Central memory CD8-positive, alpha-beta T cell (primary cell): ENCODE measurements at places on chromosomes 12 and 14.

DNA sequence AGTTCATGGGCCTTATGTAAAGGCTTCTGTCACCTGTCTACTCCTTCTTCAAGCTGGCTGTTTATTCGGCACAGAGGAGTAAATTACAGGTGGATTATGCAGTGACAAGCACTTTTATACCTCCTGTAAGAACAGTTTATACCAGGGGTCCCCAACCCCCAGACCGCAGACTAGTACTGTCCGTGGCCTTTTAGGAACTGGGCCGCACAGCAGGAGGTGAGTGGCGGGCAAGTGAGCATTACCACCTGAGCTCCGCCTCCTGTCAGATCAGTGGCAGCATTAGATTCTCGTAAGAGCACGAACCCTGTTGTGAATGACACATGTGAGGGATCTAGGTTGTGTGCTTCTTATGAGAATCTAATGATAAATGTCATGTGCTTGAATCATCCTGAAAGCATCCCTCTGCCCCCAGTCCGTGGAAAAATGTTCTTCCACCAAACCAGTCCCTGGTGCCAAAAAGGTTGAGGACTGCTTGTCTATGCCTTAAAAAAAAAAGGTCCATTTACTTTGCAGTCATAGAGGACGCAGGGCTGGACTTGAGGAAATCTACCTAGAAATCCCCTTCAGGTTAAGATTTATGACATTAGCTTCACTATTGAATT is 78.8 kb downstream of the ETV6 start:
- DNase-seq, result no peak

DNA sequence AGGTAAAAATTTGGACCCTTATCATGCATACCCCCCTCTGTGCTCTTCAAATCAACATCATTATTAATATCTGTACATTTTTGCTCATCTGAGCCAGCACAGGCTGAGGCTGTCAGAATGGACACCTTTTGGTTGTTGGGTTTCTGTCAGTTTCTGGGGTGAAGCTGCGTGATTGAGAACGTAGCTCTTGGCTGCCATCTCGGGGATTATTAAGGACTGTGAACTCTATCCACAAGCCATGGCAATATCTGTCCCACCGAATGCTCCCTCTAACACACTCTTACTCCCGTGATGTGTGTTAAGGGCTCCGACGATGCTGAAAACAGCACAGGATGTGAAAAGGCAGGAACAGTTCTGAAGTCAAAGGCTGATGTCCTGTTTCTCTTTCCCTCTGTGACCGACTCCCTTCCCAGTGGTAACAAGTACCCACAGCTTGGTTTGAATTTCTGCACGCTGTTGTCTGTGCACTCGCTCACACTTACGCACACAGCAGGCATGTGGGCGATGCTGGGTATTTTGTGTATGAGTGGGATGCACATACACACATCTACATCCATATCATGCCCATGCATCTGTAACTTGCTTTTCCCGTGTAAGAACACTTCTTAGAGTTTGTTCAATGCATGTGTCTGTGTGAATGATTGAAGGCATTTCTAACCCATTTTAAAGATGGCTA is 405.6 kb downstream of the TMEM121 start:
- peak; percentile 3 for DNase-seq

DNA sequence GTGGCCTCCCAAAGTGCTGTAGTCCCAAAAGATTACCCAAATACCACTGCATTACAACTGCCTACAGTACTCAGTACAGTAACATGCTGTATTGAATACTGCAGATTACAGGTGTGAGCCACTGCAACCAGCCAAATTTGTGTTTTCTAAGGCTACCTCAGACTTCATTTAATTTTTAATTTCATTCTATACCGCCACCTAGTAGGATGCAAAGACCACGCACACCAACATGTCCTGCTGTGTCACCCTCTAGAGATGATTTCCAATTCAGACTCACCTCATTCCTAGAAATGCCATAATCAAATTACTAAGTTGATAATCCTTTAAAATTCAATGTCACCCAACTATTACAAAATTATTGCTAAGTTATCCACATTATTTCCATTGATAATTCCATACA is 15.1 kb downstream of the DICER1 start:
- DNase-seq, result no peak

DNA sequence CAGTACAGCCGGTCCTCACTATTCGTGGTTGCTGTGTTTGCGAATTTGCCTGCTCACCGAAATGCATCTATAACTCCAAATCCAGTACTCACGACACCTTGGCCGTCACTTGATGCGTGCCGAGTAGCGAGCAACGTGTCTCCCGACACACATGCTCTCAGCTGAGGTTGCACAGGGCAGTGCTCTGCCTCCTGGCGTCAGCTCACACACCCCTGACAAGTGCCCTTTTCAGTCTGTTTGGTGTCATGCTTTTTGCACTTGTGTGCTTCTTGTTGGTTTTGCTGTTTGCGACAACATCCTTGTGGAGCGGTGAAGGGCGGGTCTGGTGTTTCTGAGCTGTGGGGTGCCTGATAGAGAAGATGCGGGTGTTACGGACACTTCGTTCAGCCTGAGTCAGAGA is 110.4 kb upstream of the RFLNA start:
- no peak for DNase-seq

- DNase-seq, result no peak
Observed at GRCh38 chr14:92288994-92289660, 33.8 kb upstream of the SLC24A4 start.

GRCh38 chr14:87343652-87344051 is 649.3 kb downstream of the GALC start:
- no peak for DNase-seq

DNA sequence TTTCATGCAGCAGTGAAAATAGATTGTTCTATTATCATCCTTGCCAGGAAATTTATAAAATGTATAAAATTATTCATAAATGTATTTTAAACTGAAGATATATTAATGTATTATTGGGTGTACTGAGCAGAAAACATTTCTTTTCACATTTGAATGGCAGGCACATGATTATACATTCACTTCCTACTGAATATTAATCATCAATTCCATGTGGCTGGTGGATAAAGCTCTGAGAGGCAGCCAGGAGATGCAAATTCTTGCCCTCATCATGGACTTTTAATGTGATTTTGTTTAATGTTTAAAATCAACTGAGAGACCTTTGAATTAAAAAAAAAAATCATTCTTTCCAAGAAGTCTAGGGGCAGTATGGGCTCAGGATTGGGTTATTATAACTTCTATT is 40.8 kb downstream of the ANO6 start:
- no peak for DNase-seq

DNA sequence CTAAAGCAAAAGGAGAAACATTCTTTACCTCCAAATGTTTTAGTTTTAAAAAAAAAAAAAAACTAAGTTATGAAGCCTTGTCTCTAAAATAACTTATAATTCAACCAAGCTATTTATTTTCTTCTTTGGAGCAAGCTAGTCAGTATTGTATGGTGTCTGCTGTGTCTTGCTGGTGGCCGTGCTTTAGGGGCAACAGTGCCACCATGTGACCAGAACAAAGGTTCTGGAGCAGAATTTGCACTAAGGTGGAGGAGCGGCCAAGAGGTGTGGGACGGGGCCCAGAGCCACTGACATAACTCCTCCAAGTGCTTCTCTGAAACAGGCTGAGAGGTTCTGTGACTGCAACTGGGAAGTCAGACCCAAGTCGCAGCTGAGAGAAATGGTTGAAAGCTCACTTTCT is 4.5 kb downstream of the FICD start:
- DNase-seq, result no peak

DNA sequence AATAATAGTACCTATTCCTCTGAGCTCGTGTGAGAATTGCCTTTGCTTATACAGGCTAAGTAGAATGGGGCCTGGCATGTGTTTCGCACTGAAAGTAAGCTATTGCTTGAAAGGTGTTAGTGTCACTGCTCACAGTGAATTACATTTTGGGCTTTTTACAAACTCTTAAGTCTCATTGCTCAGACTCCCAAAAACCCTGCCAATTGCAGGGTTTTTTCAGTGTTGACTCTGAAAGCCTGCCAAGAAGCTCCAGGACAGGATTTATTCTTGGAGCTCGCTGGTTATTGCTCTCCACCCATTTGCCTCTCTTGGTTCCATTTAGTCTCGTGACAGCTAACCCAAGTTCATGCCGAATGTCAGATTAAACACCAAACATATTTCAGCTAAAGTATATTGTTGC is 39.8 kb downstream of the NOPCHAP1 start:
- no peak for DNase-seq

DNA sequence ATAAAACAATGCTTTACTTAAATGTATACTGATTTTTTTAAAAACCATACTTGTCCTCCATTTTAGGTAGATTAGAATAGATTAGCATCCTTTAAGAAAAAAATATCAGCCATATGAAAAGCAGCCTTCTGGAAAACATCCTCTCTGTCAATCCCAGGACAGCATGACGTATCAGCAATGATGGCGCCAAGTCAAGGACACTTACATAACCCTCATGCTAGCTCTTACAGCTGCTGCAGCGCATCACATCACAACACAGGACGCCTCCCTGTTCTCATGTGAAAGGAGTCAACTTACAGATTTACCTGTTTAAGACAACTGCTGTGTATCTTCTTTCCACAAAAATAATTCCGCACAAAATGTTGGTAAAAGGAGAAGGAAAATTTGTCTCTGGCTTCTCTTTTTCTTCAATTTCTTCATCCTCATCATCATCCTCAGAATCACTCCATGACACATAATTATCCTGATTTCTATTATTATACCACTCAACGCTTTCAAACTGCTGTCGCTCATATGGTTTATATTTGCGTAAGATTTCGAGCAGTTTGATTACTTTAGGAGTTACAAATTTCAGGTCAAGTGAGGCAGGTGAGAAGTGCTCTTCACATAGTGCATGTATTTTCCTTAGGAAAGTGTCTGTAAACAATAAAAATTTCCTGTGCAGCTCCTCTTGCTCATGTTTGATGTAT is 33.3 kb downstream of the DICER1 start:
- DNase-seq, result no peak

- no peak for DNase-seq
Observed at GRCh38 chr12:56080556-56081138, 682 bp downstream of the ERBB3 start.

- no peak for DNase-seq
Observed at GRCh38 chr14:74705613-74706500, 7.0 kb downstream of the AREL1 start.

DNA sequence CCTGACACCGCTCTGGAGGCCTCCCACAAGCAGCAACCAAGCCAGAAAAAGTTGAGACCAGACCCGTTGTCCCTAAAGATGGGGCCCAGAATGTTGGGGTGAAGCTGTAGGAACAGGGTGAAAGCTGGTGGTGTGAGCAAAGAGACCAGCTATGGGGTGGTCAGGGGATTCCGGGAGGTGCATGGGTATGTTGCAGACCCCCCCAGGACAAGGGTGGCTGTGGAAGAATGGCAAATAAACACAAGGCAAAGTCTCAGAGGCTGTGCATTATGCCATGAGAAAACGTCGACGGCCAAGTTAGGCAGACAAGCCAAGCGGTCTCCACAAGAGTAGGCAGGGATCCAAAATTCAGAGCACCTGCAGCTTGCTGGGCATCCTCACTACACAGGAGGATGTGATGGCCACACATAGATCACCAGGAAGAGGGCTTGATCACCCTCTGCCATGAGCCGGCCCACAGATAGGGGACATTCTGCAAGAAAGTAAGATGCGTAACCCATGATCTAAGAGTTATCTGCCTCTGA is 58.8 kb upstream of the KCNA1 start:
- no peak for DNase-seq

GRCh38 chr14:43778937-43779639 is 728.0 kb downstream of the FSCB start:
- no peak for DNase-seq

- DNase-seq, result no peak
Observed at GRCh38 chr12:64103825-64104740, 118.0 kb downstream of the KICS2 start.

- no peak for DNase-seq
Observed at GRCh38 chr14:54787261-54787660, 115.4 kb downstream of the GCH1 start.

GRCh38 chr14:73816393-73816816 is 35.2 kb upstream of the PTGR2 start:
- no peak for DNase-seq

- no peak for DNase-seq
Observed at GRCh38 chr12:132205271-132206045, 61.2 kb downstream of the NOC4L start.

DNA sequence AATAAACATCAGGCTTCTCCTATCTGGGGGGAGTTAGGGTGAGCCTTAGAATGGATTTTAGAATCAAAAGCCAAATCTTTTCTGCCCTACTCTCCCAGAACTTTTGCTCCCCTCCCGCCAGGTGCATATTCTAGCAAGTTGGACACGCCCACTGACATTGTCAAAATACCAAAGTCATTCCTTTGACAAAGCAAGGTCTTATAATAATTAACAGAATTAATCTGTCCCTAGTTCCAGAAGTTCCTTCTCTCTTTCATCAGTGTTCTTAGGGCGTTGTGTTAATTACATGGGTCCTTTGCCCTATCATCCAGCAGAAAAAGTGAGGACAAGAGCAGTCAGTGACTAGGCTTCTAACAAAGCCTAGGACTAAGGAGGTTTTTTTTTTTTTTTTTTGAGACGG is 2.4 kb downstream of the PRR13 start:
- DNase-seq, result no peak

DNA sequence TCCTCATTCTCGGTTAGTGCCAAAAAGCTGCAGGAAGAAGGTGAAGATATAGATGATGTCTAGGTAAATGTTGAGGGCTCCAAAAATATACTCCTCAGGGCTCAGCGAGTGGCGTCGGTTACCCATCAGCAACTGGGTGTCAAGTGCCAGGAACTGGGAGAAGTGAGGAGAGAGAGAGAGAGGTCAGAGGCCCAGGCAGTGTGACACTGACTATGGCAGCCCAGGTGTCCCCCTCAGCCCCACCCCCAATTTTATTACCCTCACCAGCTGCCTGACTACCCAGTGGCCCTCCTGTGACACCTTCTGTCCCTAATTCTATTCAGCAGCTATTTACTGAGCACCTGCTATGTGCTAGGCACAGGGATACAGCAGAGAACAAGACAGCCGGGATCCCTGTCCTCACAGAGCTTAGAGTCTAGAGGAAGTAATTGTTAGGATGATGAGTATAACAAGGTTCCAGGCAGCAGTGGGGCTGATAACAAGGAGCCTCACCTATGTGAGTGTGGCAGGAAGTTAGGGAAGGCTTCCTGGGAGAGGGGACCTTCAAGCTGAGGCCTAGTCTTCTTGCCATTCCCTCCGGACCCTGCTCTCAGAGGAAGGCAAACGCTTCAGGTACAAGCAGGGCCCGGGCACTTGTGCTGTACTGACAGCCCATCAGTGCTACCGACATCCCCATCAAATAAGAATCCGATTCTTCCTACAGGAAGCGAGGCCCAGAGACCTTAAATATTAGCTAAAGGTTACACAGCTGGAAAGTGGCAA is 27.8 kb upstream of the BCDIN3D start:
- no peak for DNase-seq

GRCh38 chr12:1929985-1930802 is 11.7 kb upstream of the CACNA2D4 start:
- no peak for DNase-seq

DNA sequence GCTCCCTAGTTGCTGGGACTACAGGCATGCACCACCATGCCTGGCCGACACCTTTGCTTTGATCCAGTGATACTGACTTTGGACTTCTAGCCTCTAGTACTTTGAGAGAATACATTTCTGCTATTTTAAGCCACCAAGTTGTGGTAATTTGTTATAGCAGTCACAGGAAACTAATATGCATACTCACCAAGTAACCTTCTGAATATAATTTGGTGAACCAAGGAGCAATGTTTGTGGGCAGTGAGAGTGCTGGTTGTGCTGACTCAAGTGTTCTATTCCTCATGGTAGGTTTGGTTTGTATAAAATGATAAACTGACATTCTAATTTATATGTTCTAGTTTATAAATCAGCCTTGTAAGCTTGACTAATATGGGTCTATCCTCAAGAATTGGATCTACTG is 42.4 kb upstream of the MMP19 start:
- DNase-seq, result no peak
